Naive thymus-derived CD8-positive, alpha-beta T cell (primary cell): ENCODE measurements at places on chromosomes 12 and 14. TPM values are rescaled to one million over a fixed set of nuclear protein-coding genes. Genes with fewer than 3 reads are reported as not detected.

The TAOK3 gene
- polyA plus RNA-seq, result 74.7 TPM

The SERPINA12 gene
- not detected for polyA plus RNA-seq

DNA sequence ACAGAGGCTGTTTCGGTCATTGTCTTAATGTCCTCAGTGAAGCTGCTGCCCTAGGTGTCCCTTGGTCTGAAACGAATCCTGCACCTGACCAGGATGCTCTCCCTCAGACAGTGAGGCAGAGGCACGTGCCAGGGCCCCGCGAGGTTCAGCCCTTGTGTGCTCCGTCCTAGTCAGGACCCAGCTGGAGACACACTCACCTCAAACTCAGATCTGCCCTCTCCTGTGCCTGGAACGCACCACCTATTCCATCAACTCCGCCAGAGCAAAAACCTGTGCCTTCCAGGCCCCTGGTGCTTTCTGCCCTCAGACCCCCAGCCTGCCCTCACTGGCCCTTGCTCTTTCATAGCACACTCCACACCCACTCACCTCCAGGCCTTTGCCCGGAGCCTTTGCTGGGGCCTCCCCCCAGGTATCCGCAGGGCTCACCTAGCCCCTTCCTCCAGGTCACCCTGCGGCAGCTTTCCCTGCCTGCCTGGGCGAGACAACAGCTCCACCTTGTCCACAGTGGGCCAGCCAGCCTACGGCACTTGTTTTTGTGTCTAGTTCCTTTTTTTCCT lies 150.6 kb downstream of the BCL11B start:
- DNase-seq, result no peak

DNA sequence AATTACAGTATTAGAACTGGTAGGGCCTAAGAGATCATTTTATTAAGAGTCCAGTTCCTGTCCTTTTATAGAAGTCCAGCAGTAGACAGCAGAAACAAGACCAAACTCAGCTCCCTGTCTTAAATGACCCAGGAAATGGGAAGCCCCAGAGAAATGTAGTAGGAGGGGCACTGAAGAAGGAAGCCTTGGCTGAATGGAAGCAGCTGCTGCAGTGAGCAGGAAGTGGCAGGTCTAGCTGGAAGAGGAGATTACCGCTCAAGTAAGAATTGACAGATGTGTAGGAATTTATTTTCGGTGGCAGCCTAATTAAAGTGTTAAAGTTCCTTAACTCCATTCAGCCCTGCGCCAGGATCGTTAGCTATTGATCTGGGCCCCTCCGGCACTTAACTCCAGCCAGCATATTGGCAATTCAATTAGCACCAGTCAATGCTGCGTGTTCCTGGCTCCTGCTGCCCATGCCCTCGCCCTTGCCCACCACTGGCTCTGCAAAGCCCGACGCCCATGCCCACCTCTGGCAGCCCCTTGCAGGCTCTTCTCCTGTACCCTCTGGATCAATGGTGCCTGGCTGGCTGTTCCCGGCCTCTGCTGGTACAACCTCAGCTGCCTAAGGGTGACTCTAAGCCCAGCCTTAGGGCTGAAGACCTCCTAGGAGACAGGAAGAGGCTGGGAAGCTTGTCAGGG lies 21.1 kb downstream of the ZFHX2 start:
- no peak for DNase-seq

The EPYC gene
- not detected for polyA plus RNA-seq

The ABHD12B gene
- polyA plus RNA-seq, result not detected
